ENCODE measurements at places on chromosomes 3 and 15.

GRCh38 chr3:145892869-145893268 lies 268.1 kb downstream of the PLOD2 start:
- no peak for DNase-seq

- DNase-seq = no peak
Measured at GRCh38 chr3:39125841-39126500, 18.5 kb downstream of the TTC21A start.

DNA sequence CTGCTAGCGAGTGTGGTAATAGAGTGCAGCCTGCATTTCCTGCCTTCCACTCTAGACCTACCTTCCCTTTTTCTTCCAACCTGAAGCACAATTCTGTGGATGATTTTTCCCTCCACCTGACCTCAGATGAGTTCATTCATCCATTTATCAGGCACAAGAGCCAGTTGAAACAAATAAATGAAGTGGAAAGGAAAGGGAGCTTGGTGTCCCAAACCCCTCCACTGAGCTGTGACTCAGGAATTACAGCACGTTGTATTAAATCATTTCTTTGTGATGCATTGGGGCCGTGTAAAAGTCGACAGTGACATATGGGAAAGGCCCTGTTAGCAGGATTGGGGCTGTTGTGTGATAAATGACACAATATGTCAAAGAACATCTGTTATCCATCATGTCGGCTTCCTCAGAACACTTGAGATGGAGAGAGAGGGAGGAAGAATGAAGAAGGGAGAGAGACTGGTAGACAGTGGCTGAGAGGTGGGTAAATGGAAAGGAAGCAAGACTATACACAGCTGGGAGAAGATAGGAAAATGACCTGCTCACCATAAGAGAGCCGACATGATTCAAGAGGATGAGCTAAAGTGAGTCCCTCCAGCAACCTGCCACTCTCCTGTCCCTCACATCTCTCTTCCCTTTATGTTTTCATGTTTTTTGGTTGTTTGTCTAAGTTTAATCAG lies 366.0 kb downstream of the AGBL1 start:
- DNase-seq = no peak

DNA sequence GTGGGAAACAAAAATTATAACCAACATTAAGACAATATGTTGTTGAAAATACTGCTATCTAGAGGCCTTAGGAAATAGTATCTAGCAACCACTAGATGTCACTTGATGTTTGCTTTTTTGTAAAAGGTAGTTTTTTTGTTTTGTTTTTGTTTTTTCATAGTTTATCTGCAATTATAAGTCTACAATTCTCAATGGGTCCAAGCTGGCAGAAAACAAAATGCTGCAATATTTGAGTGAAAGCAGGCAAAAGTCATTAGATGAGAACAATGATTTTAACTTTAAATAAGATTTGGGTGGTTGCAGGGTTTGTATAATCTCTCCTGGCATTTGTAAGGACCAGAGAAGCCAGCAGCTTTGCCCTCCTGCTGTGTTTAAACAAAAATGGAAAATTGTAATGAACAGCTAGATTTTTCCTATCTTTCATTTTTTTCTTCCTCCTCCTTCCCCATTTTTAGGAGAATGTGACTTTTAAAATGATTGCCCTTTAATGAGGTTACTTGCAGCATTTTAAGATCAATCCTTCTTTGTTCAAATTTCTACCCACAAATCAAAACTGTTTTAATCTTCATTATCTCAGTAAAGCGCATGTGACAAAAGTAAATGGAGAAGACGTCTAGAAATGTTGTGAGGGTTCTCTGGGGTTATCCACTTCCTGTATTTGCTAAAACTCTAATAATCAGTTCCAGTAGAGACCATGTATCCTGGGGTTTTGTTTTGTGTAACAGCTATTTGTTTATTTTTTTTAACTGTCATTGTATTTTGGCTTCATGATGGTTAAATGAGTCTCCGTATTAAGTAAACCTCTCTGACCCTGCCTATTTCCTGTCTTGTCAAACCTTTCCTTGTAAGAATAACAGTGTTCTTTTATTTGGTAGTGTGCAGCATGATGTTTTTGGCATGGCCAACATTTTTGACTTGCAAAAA lies 27.3 kb downstream of the DUT start:
- no peak for DNase-seq

DNA sequence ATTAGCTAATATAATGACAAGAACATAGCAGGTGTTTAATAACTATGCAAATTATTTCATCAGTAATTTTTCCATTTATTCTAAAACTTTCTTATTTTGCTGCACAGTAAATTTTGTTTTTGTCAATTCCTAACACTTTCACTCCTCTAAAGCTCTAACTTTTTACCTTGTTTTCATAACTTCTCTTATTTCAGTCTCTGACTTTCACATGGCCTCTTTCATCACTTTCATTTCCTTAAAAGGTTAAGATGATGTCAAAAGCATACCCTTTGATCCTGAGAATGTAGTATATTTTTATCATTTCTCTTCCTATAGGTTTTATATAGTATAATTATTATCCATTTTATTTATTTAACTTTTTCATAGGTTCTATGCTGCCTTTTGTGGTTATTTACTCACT lies 1325.8 kb upstream of the ALCAM start:
- no peak for DNase-seq

DNA sequence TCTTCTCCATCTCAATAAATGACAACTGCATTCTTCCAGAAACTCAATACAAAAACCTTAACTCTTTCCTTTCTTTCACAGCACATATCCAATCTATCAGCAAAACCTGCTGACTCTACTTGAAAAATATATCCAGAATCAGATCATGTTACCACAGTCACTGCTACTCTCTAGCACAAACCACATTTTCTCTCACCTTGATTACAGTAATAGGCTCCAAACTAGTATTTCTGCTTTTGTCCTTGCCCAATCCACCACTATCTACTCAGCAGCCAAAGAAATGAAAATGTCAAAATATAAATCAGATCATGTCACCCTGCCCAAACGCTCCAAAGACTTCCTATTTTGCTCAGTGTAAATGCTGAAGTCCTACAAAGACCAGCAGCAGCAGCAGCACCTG lies 15.2 kb downstream of the TMCC1 start:
- DNase-seq = no peak

DNA sequence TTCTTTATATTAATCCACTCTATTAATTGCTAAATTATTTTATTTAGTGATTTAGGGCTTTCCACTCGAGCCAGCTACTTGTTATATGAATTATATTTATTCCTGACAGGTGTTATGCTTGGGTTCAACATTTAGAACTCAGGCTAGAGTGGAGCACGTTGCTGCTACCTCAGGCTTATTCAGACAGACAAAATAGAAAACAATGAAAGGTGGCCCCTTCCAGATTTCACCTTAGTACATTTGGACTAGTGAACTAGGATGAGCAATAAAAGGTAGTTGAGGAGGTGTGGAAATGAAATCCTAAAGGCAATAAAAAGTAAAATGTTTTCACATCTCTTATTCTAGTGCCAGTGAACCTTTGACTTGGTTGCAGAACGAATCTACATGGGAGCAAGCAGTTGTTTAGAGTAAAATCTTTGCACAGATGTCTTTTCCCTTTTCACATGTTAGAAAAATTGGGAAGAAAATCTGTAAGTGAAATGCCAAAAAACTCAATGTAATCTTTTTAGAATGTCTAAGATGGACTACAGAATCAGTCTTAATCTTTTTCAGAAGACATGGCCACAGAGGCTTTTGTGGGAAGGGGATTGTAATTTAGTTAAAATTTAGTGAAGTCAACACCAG lies 63.8 kb downstream of the AKAP13 start:
- no peak for DNase-seq

DNA sequence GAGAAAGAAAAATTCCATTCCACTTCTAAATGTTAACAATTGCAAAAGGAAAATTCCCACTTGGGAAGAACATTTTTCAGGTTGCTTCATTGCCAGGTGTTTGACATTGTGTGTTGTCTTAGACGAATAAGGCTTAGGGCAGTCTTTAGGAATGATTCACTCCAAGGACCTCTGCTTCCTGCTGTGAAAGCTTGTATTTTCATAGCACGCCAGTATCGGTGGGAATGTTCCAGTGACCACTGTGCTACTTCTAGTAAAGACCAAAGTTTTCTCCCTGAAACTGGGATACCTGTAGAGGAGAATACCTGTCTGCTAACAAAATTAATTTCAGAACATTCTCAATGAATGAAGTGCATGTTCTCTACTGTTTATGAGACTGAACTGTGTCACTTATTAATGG lies 64.1 kb downstream of the CDIN1 start:
- no peak for DNase-seq

GRCh38 chr15:25417604-25418003 lies 21.2 kb downstream of the UBE3A start:
- DNase-seq = no peak

DNA sequence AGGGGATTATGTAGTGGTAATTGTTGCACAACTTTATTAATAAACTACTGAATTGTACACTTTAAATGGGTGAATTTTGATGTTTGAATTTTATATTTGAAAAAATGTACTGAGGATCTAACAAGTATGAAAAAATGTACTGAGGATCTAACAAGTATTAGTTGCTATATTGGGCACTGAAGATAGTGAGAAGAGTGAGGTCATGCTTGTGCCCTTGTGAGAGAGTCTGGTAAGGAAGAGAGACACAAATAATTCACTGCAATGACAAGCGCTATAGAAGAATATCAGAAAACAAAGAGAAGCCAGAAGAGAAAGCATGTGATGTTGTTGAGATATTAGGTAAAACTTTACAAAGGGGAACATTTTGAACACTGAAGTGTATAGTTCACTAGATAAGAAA lies 137.6 kb downstream of the DTWD1 start:
- no peak for DNase-seq

- DNase-seq = no peak
Measured at GRCh38 chr3:178078953-178079352, 457.3 kb upstream of the KCNMB2 start.
